Smooth muscle cell of the coronary artery (primary cell): ENCODE measurements at places on chromosomes 13 and 19. TPM values are rescaled to one million over a fixed set of nuclear protein-coding genes. Genes with fewer than 3 reads are reported as not detected.

Gene THSD8
- total RNA-seq = 0.30 TPM in 1 of 2 replicates, not detected in the other

Gene MYH14
- under 0.01 TPM in 1 of 2 replicates, not detected in the other for total RNA-seq

Gene CDC42EP5
- total RNA-seq = 2.9 and 41.0 TPM in 2 replicates

Gene ITGBL1
- 182 and 183 TPM in 2 replicates for total RNA-seq

Gene FRY
- 5.4 and 11.6 TPM in 2 replicates for total RNA-seq

Gene IGFL2
- not detected in 2 replicates for total RNA-seq

Gene NLRP7
- not detected in 2 replicates for total RNA-seq

Gene RNF17
- 0.30 TPM in 1 of 2 replicates, not detected in the other for total RNA-seq

Gene CLEC17A
- total RNA-seq = not detected in 2 replicates

Gene CEACAM3
- not detected in 2 replicates for total RNA-seq

Gene UHRF1
- 11.9 and 27.5 TPM in 2 replicates for total RNA-seq

Gene CCL25
- not detected in 2 replicates for total RNA-seq

Gene MYO1F
- 0.12 and 0.23 TPM in 2 replicates for total RNA-seq

Gene MUC16
- total RNA-seq = not detected in 2 replicates

Gene ZNF578
- 1.4 and 4.4 TPM in 2 replicates for total RNA-seq

Gene PRODH2
- total RNA-seq = not detected in 2 replicates

Gene FCAR
- total RNA-seq = not detected in 2 replicates

Gene ATP12A
- not detected in 2 replicates for total RNA-seq

Gene SYT3
- total RNA-seq = 0.35 TPM in 1 of 2 replicates, not detected in the other

Gene PRX
- 0.90 and 1.3 TPM in 2 replicates for total RNA-seq

Gene ITPKC
- 11.9 and 12.3 TPM in 2 replicates for total RNA-seq

Gene FAM83E
- 0.38 TPM in 1 of 2 replicates, not detected in the other for total RNA-seq

Gene ZNF442
- 4.0 and 4.8 TPM in 2 replicates for total RNA-seq

Gene NLRP4
- not detected in 2 replicates for total RNA-seq

Gene ZNF541
- total RNA-seq = under 0.01 TPM in 1 of 2 replicates, not detected in the other

Gene SLC25A41
- 0.23 TPM in 1 of 2 replicates, not detected in the other for total RNA-seq

Gene NKPD1
- 0.08 and 0.23 TPM in 2 replicates for total RNA-seq

Gene KLK6
- total RNA-seq = 0.08 TPM in 1 of 2 replicates, not detected in the other

Gene ZNF581
- total RNA-seq = 18.8 and 20.7 TPM in 2 replicates

Gene CLDN10
- 3.0 TPM in 1 of 2 replicates, not detected in the other for total RNA-seq

Gene OR10H1
- total RNA-seq = not detected in 2 replicates

Gene TMEM38A
- total RNA-seq = 3.7 TPM in 2 replicates

Gene MIA
- total RNA-seq = 0.35 TPM in 1 of 2 replicates, not detected in the other

Gene OR7C1
- total RNA-seq = not detected in 2 replicates

Gene VMAC
- total RNA-seq = 2.8 and 4.8 TPM in 2 replicates

Gene ZNF580
- total RNA-seq = 3.6 and 6.4 TPM in 2 replicates

Gene JSRP1
- total RNA-seq = not detected in 2 replicates

Gene ZNF296
- not detected in 2 replicates for total RNA-seq

Gene KCTD4
- 0.35 and 0.53 TPM in 2 replicates for total RNA-seq

Gene EFNA2
- total RNA-seq = not detected in 2 replicates

Gene ZNF552
- total RNA-seq = 3.4 and 3.7 TPM in 2 replicates

Gene SPTBN4
- total RNA-seq = 1.2 and 7.8 TPM in 2 replicates

Gene NDUFA13
- 440 and 987 TPM in 2 replicates for total RNA-seq

Gene FGF22
- not detected in 2 replicates for total RNA-seq

Gene RPL21
- total RNA-seq = 556 and 809 TPM in 2 replicates

Gene CABP5
- total RNA-seq = not detected in 2 replicates

Gene MAMSTR
- total RNA-seq = 0.12 and 0.30 TPM in 2 replicates

Gene PLA2G4C
- 2.7 and 11.5 TPM in 2 replicates for total RNA-seq

Gene SH2D3A
- total RNA-seq = not detected in 2 replicates

Gene HCST
- 0.60 and 4.6 TPM in 2 replicates for total RNA-seq

Gene NLRP5
- not detected in 2 replicates for total RNA-seq

Gene SBK3
- total RNA-seq = not detected in 2 replicates

Gene GRK1
- not detected in 2 replicates for total RNA-seq

Gene PSG2
- total RNA-seq = not detected in 2 replicates

Gene SF3A2
- total RNA-seq = 15.4 and 32.9 TPM in 2 replicates

Gene FPR1
- total RNA-seq = 0.47 TPM in 1 of 2 replicates, not detected in the other

Gene ATXN8OS
- not detected in 2 replicates for total RNA-seq

Gene LAIR2
- not detected in 2 replicates for total RNA-seq

Gene FNDC3A
- total RNA-seq = 38.7 and 40.8 TPM in 2 replicates
